ENCODE measurements at places on chromosomes 11 and 22. TPM values are rescaled to one million over a fixed set of nuclear protein-coding genes. Genes with fewer than 3 reads are reported as not detected.

GTSE1 gene
- total RNA-seq = 42.0 TPM

CHRNA10 gene
- total RNA-seq = 1.0 TPM

GAL gene
- 7.2 TPM for total RNA-seq

SLC43A1 gene
- total RNA-seq = 37.1 TPM

TP53I11 gene
- 14.0 TPM for total RNA-seq

TNNT3 gene
- 0.50 TPM for total RNA-seq

CASP5 gene
- total RNA-seq = not detected

H19 gene
- total RNA-seq = not detected

PANX3 gene
- not detected for total RNA-seq
